ENCODE measurements at places on chromosomes 2 and 18.

DNA sequence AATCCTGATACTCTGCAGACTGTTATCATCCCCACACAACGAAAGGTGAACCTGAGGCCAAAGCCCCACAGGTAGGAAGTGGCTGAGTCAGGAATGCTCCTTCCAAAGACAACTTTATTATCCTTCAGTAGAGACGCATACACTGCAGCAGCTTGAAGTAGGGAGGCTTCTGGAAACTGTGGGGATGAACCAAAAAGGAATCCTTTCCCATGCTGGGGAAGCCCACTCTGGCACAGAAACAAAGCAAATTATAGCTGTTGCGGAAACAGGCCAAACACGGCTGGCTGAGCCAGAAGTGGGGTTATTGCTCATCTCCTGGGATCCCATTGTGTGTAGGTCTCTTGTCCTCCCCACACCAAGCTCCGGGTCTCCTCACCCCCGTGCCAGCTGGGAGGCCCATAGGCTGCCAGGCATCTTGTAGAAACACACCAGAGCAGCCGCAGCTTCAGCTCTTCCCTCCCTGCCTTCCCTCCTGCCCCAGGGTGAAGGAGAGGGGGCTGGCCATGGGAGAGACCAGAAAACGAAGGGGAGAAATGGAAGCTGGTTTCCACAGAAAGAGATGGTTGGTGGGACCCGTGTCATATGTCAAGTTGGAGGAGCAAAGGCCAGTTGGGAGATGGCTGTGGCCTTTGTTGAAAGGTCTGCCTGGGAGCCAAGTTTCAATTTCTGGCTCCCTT lies 176.9 kb upstream of the NABP1 start:
- DNase-seq, result no peak

GRCh38 chr2:47676261-47676926 lies 106.6 kb upstream of the MSH6 start:
- no peak for DNase-seq

DNA sequence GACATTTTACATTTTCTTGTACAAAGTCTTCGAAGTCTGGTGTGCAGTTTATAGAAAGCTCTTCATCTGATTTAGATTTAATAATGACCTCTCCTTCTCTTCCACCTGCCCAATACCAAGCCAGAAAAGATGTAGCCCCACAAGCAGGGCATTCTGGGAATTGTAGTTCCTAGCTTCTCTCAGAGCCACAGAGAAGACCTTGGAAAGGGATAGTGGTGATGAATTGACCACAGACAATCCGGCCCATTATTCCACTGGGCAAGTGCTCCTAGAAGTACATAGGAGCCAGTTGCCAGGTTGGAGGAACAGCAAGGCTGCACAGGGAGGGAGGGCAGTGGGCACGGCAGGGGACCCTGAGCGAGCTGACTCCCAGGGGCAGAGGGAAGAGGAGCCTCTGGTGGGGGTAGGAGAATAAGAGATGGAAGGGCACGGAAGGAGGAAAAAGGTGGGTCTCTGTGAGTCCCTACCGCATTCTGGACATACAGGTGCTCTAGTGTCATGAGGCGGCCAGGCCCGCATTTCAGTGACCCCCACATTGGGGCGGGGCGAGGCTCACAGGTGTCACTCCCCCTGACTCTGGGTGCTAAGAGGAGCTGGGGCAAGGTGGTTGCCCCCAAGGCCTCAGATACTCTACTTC lies 152.5 kb upstream of the HAAO start:
- no peak for DNase-seq

GRCh38 chr2:205130111-205130829 lies 552.0 kb upstream of the NRP2 start:
- no peak for DNase-seq

DNA sequence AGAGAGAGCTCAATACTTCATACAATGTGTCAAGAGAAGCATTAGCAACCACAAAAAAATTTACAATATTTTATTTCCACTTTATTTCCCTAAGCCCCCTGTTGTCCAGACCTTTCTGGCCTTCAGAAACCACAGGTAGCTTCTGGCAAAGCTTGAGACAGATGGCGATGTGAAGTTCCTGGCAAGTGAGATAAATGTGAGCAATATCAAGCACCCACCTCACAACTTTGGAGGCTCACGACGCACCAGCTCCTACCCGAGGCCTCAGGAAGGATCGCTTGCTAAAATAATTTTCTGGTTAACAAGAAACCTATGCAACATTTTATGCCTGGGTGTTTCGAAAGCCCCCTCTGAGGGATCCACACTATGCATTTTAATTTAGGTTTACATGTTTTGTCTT lies 158.1 kb upstream of the CHAC2 start:
- no peak for DNase-seq

DNA sequence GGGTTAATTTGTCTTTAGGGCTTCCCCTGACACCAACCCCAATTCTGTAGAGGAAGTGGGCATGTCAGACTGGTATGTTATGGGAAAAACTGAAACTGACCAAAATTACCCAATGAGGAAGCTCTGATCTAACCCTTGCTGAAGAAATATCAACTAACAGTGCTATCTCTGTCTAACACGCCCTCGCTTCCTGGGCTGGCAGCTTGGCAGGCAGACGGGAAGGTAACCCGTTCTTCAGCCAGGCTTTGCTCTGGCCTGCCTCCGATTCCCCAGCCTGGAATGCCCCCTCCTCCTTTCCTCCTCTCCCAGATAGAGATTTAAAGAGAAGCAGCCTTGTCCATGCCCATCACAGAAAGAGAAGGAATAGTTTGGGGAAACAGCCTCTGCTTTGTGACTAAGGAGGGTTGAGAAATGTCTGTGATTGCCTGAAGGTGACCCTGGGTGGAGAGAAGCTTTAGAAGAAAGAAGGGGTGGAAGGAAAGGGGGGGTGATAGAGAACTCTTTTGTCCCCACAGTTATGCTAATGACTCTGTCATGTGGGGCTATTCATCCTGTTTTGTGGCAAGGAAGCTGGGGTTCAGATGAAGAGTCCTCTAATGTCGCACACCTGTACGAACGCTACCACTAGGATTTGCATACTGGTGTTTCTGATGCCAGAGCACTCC lies 15.4 kb downstream of the HK2 start:
- DNase-seq, result no peak

- DNase-seq, result no peak
Measured at GRCh38 chr2:54641988-54642387, 81.5 kb upstream of the EML6 start.

DNA sequence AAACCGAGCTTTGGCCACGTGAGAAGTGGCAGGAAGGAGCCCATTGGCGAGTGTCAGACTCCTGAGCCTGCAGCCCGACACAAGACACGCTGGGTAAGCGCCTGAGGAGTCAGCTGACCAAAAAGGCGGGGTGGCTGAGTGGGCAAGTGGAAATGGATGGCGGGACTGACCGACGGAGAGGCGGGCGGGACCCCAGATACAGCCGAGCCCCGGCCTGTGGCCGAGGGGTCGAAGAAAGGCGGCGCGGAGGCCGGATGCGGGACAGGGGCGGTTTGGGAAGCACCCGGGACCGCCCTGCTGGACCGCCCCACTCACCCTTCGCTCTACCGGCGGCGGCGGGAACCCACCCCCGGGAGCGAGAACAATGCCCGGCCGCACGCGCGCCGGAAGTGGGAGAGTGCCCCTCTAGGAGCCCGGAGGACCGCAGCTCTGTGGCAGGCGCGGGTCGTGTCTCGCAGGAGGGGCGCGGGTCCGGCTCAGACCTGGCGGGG lies 22.8 kb downstream of the ZSCAN30 start:
- DNase-seq, result peak; percentile 84
